ENCODE measurements at places on chromosomes 11 and 22.

- no peak for DNase-seq
Measured at GRCh38 chr11:93025558-93026255, 56.3 kb downstream of the MTNR1B start.

DNA sequence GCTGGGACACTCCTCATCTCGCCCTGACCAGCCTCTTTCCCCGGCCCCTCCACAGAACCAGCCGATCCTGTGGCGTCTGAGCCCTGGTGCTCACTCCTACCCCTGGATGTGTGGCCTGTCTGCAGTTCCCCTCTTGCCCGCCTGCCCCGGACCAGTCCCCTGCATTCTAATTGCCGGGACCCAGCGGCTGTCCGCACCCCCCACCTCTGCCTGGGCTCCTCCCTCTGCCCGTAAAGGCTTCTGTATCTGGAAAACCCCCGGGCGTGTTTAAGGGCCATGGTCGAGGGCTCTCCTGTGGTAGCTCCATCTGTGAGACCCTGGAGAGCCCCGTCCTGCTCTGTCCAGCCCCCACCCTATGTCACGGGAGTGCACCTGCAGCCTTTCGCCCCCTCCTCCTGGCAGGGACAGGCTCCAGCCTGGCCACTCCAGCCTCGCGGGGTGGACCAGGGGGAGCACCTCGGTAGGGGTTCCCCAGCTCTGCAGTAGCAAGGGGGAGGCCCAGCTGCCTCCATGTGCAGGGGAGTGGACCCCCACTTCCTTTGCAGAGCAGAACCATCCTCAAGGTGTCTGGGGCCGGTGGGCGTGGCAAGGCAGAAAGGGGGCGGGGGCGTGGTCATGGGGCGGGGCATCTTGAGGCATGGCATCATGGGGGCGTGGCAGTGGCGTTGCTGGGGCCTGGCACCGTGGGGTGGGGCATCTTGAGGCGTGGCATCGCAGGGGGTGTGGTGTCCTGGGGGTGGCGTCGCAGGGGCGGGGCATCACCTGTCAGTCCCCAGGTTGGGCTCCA is 430.4 kb downstream of the TBC1D22A start:
- no peak for DNase-seq

GRCh38 chr11:92752122-92752521 is 217.3 kb upstream of the MTNR1B start:
- no peak for DNase-seq

- no peak for DNase-seq
Measured at GRCh38 chr11:116837231-116838091, at the start of gene APOA1. TSS of gene APOA1 (minus strand) at chr11:116837622. CDS start at chr11:116837387, 235 bp downstream.

DNA sequence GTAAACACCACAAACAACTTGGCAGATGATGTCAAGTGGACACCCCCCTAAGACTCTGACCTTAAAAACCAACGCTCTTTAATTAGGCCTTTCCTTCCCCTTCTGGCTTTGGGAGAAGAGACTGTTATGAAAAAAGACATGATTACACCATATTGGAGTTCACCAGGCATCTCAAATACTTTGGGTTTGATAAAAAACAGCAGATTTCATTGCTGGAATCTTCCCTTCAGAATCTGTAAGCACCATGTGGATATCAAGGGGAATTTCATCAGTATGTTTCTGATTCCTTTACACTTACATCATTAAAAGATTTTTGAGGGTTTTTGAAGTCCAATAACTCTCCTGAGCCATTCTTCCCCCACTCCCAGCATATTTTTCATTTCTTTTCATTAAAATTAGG is 85.6 kb downstream of the KIRREL3 start:
- no peak for DNase-seq

DNA sequence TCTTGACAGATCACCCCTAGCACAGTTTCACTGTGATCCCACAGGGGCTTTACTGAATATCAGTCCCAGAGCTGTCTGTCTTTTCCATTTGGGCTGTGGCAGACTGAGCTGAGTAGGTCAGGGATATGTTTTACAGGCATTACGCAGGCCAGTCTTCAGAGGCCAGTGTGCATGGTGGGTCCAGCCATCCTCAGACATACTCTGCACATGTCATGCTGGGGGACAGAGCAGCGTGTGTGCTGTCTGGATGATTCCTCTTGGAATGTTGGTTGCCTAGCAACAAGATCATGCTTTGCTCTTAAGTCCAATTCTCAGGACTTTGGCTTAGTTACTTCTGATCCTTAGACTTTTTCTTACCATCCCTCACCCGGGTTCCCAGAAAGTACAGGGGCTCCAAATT is 736.5 kb downstream of the DLG2 start:
- no peak for DNase-seq

- no peak for DNase-seq
Measured at GRCh38 chr22:36184433-36185025, 17.1 kb downstream of the APOL4 start.

GRCh38 chr22:42621505-42622002 is 6.9 kb upstream of the POLDIP3 start:
- peak; percentile 34 for DNase-seq

DNA sequence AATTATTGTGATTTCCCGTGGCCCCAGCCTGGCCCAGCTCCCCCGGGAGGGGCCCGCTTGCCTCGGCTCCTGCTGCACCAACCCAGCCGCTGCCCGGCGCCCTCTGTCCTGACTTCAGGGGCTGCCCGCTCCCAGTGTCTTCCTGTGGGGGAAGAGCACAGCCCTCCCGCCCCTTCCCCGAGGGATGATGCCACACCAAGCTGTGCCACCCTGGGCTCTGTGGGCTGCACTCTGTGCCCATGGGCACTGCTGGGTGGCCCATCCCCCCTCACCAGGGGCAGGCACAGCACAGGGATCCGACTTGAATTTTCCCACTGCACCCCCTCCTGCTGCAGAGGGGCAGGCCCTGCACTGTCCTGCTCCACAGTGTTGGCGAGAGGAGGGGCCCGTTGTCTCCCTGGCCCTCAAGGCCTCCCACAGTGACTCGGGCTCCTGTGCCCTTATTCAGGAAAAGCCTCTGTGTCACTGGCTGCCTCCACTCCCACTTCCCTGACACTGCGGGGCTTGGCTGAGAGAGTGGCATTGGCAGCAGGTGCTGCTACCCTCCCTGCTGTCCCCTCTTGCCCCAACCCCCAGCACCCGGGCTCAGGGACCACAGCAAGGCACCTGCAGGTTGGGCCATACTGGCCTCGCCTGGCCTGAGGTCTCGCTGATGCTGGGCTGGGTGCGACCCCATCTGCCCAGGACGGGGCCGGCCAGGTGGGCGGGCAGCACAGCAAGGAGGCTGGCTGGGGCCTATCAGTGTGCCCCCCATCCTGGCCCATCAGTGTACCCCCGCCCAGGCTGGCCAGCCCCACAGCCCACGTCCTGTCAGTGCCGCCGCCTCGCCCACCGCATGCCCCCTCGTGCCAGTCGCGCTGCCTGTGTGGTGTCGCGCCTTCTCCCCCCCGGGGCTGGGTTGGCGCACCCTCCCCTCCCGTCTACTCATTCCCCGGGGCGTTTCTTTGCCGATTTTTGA is 3.3 kb upstream of the ANKRD13D start:
- DNase-seq, result no peak

GRCh38 chr11:67689178-67689577 is 14.8 kb upstream of the ALDH3B2 start:
- DNase-seq, result no peak

- DNase-seq, result no peak
Measured at GRCh38 chr22:45717789-45718188, 46.2 kb downstream of the ATXN10 start.

- DNase-seq, result no peak
Measured at GRCh38 chr11:1518301-1518700, 31.7 kb upstream of the MOB2 start.

DNA sequence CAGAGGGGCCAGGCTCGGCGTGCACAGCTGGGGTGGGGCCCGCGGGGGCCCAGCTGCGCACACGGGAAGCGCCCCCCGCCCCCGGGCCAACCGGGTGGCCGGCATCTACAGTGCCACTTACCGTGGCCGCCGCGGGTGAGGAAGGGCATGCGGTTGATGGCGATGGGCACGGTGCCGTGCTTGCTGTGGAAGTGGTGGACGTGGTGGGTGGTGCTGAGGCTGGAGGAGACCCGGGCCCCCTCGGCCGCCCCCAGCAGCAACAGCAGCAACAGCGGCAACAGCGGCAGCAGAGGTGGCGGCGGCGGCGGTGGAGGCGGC is 51.4 kb downstream of the SLC22A12 start:
- DNase-seq, result no peak

DNA sequence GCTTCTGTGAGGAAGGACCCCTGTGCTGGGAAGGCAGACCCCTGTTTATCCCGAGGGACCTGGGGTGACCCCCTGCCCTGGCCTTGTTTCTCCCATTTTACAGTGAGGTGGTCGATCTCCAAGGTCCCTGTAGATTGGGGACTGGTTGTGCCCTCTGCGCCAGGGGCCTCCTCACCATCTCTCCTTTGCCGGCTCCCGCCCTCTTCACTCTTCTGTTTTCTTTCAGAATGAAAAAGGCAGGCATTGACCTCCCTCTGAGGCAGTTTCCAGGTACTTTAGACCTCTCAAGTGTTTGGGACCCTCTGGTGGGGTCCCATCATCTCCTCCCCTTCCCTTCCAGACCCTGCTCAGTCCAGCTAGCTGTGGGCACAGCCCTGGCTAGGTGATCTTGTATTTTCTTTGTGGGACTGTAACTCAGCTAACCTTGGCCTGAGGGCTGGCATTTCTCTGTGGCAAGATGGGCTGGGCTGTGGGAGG is 1.5 kb downstream of the SERPINH1 start:
- no peak for DNase-seq

GRCh38 chr11:68680541-68681231 is 3.7 kb upstream of the GAL start:
- DNase-seq, result no peak

- no peak for DNase-seq
Measured at GRCh38 chr22:20146777-20147176, 4.1 kb downstream of the CCDC188 start.

DNA sequence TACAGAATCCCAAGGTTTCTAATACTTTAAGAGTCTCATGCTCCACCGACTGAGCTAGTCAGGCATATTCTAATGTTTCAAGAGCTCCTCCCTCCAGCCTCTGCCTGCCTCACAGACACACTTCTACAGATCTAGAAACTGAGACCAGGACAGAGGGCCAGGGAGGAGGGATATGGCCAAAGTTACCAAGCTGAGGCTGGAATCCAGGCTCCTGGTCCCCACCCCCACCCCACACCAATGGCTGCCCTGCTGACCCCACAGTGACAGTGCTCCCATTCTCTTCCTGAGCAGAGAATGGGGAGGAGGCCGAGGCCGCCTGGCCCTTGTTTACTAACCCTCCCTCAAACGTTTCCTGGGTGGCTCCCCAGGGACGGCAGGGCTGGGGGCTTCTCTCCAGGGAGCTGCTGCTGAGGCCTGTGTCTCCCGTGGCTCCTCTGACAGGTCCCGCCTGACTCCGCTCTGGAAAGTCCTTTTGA is 2.2 kb downstream of the PLEKHB1 start:
- no peak for DNase-seq

GRCh38 chr11:62547691-62548281 is 1.2 kb upstream of the AHNAK start:
- DNase-seq, result no peak

GRCh38 chr11:60978546-60979380 is 7.3 kb downstream of the CD6 start:
- DNase-seq, result peak; percentile 82
